Activated CD8-positive, alpha-beta memory T cell treated with anti-CD3 and anti-CD28 coated beads, Interleukin-2, amount 10 ng/mL, durations not matched to agents 7 days and 5 days (primary cell): ENCODE measurements at places on chromosomes 6 and 20.

DNA sequence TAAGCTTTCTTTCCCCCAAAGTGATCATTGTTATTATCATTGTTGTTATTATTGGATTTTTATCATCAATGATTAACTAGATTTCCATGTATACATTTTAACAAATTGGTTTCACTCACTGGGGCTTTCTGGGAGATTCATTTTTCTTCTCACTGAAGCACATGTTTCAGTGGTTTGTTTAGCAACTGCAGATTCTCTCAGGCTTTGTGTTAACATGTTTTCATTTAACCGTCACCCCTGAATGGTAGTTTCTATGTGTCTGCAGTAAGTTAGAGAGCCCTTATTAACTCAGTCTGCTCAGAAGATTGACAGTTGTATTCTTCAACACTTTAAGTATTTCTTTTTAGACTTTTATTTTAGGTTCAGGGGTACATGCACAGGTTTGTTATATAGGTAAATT, 12.4 kb downstream of the ZKSCAN4 start:
- no peaks in the 10 kb centered on the region for H3K4me1 ChIP-seq
- no peaks in the 10 kb centered on the region for H3K27me3 ChIP-seq
- peaks cover 15% of the 10 kb centered on the region for H3K36me3 ChIP-seq

GRCh38 chr20:50151034-50151743, 2.3 kb downstream of the PEDS1 start:
- no peak for DNase-seq
- no peaks in the 10 kb centered on the region for H3K27me3 ChIP-seq
- H3K36me3 ChIP-seq: peaks cover 13% of the 10 kb centered on the region
- H3K4me3 ChIP-seq: no peak overlapping the region

DNA sequence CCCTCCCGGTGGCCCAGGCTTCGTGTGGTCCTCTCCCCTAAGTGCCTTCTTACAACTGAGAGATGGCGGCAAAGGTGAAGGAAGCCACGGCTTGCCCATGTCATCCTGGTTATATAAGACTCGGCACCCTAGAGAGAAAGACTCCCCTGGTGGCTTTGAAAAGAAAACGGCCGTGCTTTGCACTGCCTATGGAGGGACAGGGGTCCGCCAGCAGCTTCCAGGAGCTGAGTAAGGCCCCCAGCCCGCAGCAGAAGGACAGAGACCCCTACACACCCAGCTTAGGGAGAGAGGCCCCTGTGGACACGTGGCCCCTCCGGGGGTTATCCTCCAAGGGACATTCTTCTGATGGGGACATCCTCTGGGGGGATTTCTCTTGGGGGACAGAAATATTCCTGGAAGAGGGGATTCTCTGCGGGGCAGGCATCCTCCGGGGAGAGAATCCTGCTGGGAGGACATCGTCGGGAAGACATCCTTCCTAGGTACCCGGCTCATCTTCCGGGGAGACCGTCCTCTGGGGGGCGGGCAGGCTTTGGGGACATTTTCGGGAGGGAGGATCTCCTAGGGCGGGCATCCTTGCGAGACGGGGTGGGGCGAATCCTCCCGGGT, 511 bp upstream of the OGFR start:
- peak overlapping the region; percentile 91 for H3K27ac ChIP-seq
- peak overlapping the region; percentile 87 for H3K4me3 ChIP-seq
- H3K4me1 ChIP-seq: peaks cover 28% of the 10 kb centered on the region
- H3K36me3 ChIP-seq: peaks cover 27% of the 10 kb centered on the region
- no peaks in the 10 kb centered on the region for H3K27me3 ChIP-seq

DNA sequence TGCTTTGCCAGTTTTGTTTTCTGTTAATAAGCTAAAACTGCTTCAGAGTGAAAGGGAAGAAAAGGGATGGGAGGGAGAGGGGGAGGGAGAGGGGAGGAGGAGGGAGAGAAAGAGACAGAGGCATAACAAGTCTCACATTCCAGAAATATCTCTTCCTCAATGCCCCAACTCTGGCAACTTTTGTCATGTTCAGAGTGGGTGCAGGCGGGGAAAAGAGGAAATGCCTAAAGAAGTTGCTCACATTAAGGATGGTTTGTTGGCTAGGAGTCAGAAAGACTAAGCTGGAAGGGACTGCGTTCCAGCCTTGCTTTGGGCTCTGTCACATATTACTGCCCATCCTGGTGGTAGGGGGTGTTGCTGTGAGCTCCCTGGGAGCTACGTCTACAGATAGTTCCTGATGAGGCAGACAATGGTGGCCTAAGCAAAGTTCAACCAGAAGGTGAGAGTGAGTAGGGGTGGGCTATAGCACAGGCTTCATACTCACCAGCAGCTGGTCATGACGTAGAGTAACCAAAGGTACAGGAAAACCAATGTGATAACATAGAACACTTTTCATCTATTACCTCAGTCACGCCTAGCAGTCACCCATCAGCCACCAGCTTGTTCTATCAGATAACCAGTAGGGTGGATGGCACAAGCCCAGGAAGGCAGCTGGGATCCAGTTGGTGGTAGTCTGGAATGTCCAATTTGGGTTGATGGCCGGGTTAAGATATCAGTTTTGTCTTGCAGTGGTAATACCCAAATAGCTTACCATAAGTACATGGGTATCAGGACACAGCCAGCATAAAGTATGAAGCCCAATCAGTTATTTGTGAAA, 2.1 kb downstream of the TSPYL4 start:
- peaks cover 31% of the 10 kb centered on the region for H3K4me1 ChIP-seq
- H3K27ac ChIP-seq: no peak overlapping the region
- H3K27me3 ChIP-seq: no peaks in the 10 kb centered on the region

DNA sequence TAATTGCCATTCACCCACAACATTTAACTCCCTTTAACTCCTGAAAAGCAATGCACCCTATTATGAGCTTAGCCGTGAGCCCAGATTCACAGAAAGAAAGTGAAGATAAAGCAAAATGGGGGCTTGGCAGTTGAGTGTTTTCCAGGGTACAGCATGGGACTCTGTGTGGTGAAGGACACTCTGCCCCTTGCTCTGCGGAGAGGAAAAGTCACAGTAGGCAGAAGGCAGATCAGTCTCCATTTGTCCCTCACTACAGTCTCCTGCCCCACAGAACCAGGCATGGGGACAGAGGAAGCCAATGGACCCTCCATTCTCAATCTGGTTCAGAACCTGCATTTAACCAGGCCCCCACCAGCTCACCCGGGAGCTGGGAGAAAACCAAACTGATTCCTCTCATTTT, 30.8 kb upstream of the SH3BGRL2 start:
- H3K4me3 ChIP-seq: no peak overlapping the region
- H3K4me1 ChIP-seq: no peaks in the 10 kb centered on the region
- H3K27me3 ChIP-seq: no peaks in the 10 kb centered on the region
- H3K27ac ChIP-seq: no peak overlapping the region
- no peaks in the 10 kb centered on the region for H3K36me3 ChIP-seq

- H3K27me3 ChIP-seq: no peaks in the 10 kb centered on the region
- H3K27ac ChIP-seq: no peak overlapping the region
- DNase-seq: no peak
- no peak overlapping the region for H3K4me3 ChIP-seq
These were observed 2.8 kb downstream of the RTN4IP1 start for GRCh38 chr6:106626485-106626884.

- no peaks in the 10 kb centered on the region for H3K36me3 ChIP-seq
- no peak overlapping the region for H3K27ac ChIP-seq
- DNase-seq: no peak
- H3K27me3 ChIP-seq: no peaks in the 10 kb centered on the region
- no peak overlapping the region for H3K4me3 ChIP-seq
- H3K4me1 ChIP-seq: no peaks in the 10 kb centered on the region
These were observed 66.4 kb downstream of the AFDN start for GRCh38 chr6:167892835-167893815.

GRCh38 chr6:28768187-28768913, 155.4 kb downstream of the TRIM27 start:
- H3K36me3 ChIP-seq: peaks cover 1% of the 10 kb centered on the region
- H3K4me3 ChIP-seq: no peak overlapping the region
- no peak overlapping the region for H3K27ac ChIP-seq
- peaks cover 89% of the 10 kb centered on the region for H3K27me3 ChIP-seq
- no peaks in the 10 kb centered on the region for H3K4me1 ChIP-seq
- no peak for DNase-seq

- peaks cover 12% of the 10 kb centered on the region for H3K27me3 ChIP-seq
- no peak for DNase-seq
- no peak overlapping the region for H3K4me3 ChIP-seq
- H3K27ac ChIP-seq: no peak overlapping the region
- peaks cover 2% of the 10 kb centered on the region for H3K4me1 ChIP-seq
These were observed 90.0 kb upstream of the MAFB start for GRCh38 chr20:40778894-40779496.

DNA sequence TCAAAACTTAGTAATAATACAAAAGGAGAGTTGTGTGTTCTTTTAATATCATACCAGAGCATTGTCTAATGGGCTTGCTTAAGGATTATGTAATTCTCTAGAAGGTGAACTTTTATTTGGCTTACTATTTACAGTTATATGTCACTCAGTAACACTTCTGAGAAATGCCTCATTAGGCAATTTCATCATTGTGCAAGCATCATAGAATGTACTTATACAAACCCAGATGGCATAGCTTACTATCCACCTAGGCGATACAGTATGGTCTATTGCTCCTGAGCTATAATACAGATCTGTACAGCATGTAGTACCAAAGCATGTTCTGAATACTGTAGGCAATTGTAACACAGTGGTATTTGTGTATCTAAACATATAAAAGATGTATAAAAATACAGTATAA, 340.1 kb downstream of the PHF3 start:
- H3K36me3 ChIP-seq: no peaks in the 10 kb centered on the region
- H3K4me3 ChIP-seq: no peak overlapping the region

GRCh38 chr6:85569323-85569722, 24.3 kb downstream of the SNX14 start:
- H3K27me3 ChIP-seq: no peaks in the 10 kb centered on the region
- DNase-seq: no peak
- peaks cover 12% of the 10 kb centered on the region for H3K4me1 ChIP-seq
- no peak overlapping the region for H3K27ac ChIP-seq

GRCh38 chr6:52125139-52125538, 37.7 kb upstream of the PKHD1 start:
- no peak overlapping the region for H3K27ac ChIP-seq
- no peaks in the 10 kb centered on the region for H3K4me1 ChIP-seq
- no peak for DNase-seq
- peaks cover 52% of the 10 kb centered on the region for H3K27me3 ChIP-seq
- no peaks in the 10 kb centered on the region for H3K36me3 ChIP-seq
- no peak overlapping the region for H3K4me3 ChIP-seq

- H3K4me3 ChIP-seq: no peak overlapping the region
- H3K27me3 ChIP-seq: no peaks in the 10 kb centered on the region
- DNase-seq: no peak
- no peak overlapping the region for H3K27ac ChIP-seq
- H3K4me1 ChIP-seq: no peaks in the 10 kb centered on the region
These were observed 80.6 kb upstream of the CST7 start for GRCh38 chr20:24868396-24868927.

DNA sequence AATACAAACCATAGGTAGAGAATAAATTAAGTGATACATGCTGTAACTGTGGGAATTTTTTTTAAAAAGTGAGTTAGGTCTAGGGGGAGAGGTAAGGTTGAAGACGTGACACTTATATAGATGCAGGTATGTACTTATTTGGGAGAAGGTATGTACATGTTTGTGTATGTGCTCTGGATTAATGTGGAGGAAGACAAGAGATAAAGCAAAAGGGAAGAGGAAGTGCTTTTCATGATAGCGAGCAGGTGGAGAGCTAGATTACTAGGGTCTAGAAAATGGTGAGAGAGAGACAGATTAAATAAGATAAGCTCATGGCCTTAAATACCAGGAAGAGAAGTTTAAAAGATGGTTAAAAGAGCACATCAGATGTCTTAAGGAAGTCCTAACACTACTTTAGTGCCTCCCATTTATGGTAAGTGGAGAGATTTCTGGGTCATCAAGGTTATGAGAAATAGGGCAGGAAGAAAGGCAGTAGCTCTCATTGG, 92.5 kb downstream of the MAN1A1 start:
- H3K27me3 ChIP-seq: no peaks in the 10 kb centered on the region
- H3K4me3 ChIP-seq: no peak overlapping the region
- H3K36me3 ChIP-seq: peaks cover 41% of the 10 kb centered on the region
- H3K4me1 ChIP-seq: peaks cover 22% of the 10 kb centered on the region
- no peak overlapping the region for H3K27ac ChIP-seq

- peaks cover 26% of the 10 kb centered on the region for H3K4me1 ChIP-seq
- no peak for DNase-seq
- no peak overlapping the region for H3K4me3 ChIP-seq
- no peak overlapping the region for H3K27ac ChIP-seq
- peaks cover 7% of the 10 kb centered on the region for H3K36me3 ChIP-seq
These were observed 988 bp downstream of the ECHDC1 start for GRCh38 chr6:127342296-127342945.

GRCh38 chr20:62734881-62735280, 26.2 kb downstream of the NTSR1 start:
- no peak overlapping the region for H3K4me3 ChIP-seq
- H3K36me3 ChIP-seq: no peaks in the 10 kb centered on the region
- peaks cover 47% of the 10 kb centered on the region for H3K27me3 ChIP-seq
- H3K4me1 ChIP-seq: peaks cover 45% of the 10 kb centered on the region
- DNase-seq: no peak
- H3K27ac ChIP-seq: no peak overlapping the region

DNA sequence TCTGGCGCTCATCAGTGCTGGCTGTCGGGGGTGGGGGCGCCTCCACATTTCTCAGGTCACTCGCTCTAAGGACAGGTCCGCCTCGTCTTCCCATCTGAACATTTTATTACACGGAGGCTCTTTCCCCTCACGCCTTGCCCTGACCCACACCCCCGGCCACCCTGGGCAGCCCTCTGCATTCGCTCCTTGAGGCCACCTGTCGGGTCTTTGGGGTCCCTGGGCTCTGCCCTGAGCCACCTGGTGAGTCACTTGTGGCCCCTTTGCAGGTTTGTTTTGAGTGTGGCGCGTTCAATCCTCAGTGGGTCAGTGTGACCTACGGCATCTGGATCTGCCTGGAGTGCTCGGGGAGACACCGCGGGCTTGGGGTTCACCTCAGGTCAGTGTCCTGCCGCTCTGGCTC, 3.2 kb downstream of the ARFGAP1 start:
- no peaks in the 10 kb centered on the region for H3K27me3 ChIP-seq
- peaks cover 25% of the 10 kb centered on the region for H3K4me1 ChIP-seq
- no peak for DNase-seq
- no peak overlapping the region for H3K4me3 ChIP-seq
- H3K27ac ChIP-seq: no peak overlapping the region

DNA sequence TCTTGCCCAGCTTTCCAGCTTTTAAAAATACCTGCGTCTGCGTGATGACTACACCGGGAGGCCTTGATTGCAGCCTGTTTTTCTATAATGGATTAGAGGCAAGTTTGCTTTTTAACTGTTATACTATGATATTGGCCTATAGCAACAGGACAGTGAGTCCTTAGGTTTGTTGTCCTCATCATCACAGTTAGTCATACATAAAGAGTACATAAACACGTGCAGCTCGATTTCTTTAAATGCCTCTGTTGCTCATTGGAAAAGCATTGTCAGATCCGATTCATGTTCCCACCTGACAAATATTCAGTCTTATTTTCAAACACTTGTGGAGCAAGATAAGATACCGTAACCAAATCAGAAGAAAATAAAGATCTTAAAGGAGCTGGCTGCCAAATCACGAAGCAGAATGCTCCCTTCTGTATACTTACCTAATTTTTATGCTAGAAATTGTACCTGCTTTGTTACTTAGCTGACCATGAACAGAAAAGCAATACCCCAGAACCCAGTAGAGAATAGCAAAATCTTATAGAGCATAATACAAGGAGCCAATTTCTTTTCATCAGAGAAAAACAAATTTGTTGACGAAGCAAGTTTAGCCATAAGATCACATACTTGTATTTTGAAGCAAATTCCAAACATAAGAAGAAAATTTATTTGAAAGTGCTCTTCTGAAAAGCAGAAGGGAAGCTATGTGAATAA, 100.4 kb downstream of the TMEM200A start:
- DNase-seq: no peak
- no peaks in the 10 kb centered on the region for H3K27me3 ChIP-seq
- H3K27ac ChIP-seq: no peak overlapping the region
